ENCODE measurements at places on chromosomes 7 and 10. TPM values are rescaled to one million over a fixed set of nuclear protein-coding genes. Genes with fewer than 3 reads are reported as not detected.

- no peaks in the 10 kb centered on the region for H3K4me1 ChIP-seq
- H3K27ac ChIP-seq = no peak overlapping the region
- no peak for DNase-seq
Observed at GRCh38 chr7:25187932-25188331, 40.4 kb downstream of the NPVF start.

Gene DLX5
- polyA plus RNA-seq = not detected

GRCh38 chr10:15571575-15571974, 148.1 kb downstream of the ITGA8 start:
- H3K4me1 ChIP-seq = no peaks in the 10 kb centered on the region
- H3K36me3 ChIP-seq = no peaks in the 10 kb centered on the region
- no peak overlapping the region for H3K27ac ChIP-seq
- H3K4me3 ChIP-seq = no peak overlapping the region
- H3K27me3 ChIP-seq = peaks cover 6% of the 10 kb centered on the region
- DNase-seq = no peak

Gene RHOBTB1
- polyA plus RNA-seq = not detected

DNA sequence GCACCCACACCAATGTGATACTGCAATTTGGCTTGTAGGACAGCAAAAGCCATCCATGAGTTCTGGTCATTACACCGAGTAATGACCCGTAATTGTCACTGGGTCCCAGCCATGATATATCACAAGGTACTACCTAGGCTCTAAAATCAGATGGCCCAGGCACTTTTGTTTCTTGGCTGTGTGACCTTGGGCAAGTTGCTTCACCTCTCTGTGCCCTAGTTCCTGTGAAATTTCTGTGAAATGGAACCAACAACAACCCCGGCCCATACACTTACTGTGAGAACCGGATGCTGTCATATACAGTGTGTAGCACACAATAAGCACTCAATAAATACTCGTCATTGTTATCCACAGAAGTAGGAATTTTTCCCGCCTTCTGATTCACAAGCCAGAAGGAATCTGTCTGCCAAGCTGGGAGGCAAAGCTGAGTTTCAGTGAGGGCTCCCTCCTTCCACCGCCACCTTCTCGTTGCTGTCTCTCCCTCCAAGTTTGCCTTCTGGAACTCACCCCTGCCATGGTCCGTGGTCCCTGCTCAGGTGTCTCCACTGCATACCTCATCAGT, 6.4 kb upstream of the CYTH3 start:
- no peaks in the 10 kb centered on the region for H3K4me1 ChIP-seq
- no peaks in the 10 kb centered on the region for H3K27me3 ChIP-seq
- no peak for DNase-seq

Gene WIPF3
- not detected for polyA plus RNA-seq

Gene HOXA7
- polyA plus RNA-seq = not detected

Gene SPOCK2
- polyA plus RNA-seq = 202 TPM

DNA sequence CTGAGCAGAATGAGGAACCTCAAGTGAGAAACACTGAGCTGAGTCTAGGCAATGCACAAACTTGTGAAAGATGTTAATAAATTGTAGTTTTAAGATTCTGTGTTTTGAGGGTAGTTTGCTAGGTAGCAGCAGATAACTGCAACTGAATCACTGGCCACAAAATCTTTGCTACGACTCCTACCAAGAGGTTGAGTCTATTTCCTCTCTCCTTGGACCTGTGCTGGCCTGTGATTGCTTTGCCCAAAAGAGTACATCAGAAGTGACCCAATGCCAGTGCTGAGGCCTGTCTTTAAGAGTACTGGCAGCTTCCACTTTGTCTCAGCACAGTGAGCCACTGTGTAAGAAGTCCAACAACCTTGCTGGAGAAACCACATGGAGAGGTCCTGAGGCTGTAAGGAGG, 11.9 kb upstream of the TSPAN13 start:
- no peaks in the 10 kb centered on the region for H3K27me3 ChIP-seq
- no peaks in the 10 kb centered on the region for H3K4me1 ChIP-seq
- H3K27ac ChIP-seq = no peak overlapping the region

DNA sequence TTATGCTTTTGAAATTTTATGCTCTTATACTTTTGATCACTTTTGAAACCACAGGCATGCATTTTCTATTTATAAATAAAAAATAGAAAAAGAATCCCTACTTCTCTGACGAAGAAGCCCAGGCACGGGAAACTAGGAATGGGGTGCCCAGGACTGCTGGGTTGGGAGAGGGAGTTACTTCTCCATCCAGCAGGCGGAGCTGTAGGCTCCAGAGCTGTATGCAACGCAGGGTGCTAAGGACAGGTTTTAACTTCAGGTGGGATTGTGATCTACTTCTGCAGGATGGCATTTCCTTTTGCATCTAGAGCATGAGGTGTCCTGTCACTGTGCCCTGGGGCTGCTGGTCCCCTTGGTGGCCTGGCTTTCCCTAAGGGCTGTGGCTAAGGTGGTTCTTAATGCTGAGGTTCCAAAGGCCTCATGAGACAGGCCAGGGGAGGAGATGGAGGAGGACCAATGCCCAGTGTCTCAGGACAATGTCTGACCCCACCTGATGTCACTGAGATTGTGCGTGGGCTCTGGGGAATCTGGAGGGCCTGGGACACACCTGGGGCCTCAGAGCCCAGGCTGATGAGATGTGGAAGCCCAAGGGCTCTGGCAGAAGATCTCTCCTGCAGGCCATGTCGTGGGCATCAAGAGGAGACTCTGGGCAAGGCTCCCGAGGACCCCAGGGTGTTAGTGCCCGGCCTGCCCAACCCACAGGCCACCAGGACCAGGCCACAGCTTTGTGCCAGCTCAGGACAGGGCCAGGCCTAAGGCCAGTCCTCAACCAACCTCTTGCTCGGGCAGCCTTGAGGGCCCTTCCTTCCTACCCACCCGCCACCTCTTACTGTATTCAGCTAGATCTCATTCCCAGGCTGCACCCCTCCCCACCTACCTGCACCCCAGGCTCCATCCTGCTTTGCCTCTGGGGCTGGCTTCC, 507 bp downstream of the CCDC201 start:
- no peak overlapping the region for H3K27ac ChIP-seq
- no peak for DNase-seq
- no peaks in the 10 kb centered on the region for H3K36me3 ChIP-seq
- no peaks in the 10 kb centered on the region for H3K27me3 ChIP-seq

DNA sequence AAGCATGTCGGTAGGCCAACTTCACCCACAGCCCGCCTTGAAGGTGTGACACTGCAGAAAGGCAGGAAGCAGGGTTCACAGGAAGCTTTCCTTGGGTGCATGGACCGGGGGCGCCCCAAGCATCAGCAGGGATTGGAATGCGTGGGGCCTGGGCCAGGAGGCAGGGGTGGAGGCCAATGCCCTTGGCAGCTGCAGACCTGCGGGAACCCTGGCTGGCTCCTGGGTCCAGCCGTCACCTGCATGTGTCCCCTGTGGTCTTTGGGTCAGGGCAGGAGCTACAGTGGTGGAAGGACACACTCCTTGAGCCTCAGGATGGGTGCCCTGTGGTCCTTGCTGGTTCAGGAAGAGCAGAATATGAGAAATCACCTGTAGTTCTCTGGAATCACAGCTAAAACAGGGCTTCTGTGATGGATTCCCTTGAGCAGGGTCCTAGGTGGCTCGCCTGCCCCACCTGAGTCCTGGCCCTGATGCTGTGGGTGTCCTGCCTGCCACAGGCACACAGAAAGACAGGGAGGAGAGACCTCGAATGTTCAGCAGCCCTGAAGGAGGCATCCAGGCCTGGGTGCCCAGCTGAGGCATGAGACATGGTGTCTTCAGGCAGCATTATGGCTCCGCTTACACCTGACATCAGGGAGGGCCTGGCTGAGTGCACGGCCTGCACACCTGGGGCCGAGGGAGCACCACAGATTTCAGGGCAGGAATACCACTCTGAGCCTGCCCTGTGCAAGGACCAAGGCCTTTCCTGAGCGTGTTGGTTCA, 15.1 kb downstream of the ANTXRL start:
- DNase-seq = no peak
- no peak overlapping the region for H3K4me3 ChIP-seq
- no peaks in the 10 kb centered on the region for H3K36me3 ChIP-seq
- peaks cover 13% of the 10 kb centered on the region for H3K4me1 ChIP-seq

Gene PYROXD2
- 5.3 TPM for polyA plus RNA-seq

DNA sequence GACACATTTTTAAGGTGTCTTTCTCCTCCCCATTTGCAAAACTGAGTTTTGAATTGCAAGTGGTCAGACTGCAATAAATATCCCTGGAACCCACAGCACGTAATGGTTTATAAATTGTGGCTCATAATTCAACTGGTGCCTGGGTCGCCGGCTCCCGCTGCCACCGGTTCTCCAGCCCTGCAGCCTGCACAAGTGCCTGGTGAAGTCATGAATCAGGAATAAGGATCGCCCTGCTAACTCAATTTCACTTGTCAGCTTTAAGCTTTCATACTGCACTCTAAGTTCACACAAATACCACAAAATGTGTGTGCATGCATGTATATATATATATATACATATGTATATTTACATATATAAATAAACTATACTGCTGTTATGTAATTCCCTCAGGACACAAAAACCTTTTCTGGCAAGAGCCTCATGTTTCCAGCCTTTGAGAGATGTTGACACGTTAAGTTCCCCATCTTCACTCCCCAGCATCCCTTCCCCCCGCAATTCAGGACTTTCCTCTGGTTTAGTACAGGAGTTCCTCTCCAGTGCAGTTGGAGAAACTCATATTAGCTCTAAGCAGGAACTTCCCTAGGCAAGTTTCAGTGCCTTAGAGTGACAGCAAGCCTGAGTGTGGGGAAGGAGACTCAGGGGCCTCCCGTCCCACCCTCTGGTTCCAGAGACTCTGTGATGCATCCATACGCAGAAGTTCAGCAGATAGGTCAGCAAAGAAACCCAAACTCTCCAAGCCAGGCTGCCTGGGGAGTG, 129.2 kb upstream of the UNC5B start:
- H3K36me3 ChIP-seq = no peaks in the 10 kb centered on the region
- no peak overlapping the region for H3K4me3 ChIP-seq
- peaks cover 4% of the 10 kb centered on the region for H3K27me3 ChIP-seq
- DNase-seq = no peak

DNA sequence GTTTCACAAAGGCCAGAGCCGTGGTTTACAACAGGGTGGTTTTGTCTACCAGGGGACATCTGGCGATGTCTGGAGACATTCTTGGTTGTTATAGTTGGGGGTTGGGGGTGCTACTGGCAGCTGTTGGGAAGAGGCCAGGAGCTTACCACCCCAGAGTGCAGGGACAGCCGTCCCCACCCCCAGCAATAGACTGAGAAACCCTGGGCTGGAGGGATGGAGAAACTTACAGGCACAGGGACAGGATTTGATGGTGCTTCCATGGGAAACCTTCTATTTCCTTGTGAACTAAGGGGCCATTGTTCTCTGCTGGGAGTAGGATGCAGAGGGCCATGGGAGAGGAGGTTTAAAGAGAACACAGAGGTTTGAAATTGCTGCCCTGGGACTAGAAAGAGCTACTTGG, 10.9 kb downstream of the ADCK2 start:
- no peak overlapping the region for H3K27ac ChIP-seq
- no peaks in the 10 kb centered on the region for H3K4me1 ChIP-seq
- H3K36me3 ChIP-seq = peaks cover 3% of the 10 kb centered on the region
- no peak for DNase-seq

- no peak for DNase-seq
- H3K27me3 ChIP-seq = no peaks in the 10 kb centered on the region
- no peaks in the 10 kb centered on the region for H3K36me3 ChIP-seq
- peaks cover 4% of the 10 kb centered on the region for H3K4me1 ChIP-seq
- no peak overlapping the region for H3K4me3 ChIP-seq
- no peak overlapping the region for H3K27ac ChIP-seq
Observed at GRCh38 chr10:30813872-30814481, 184.4 kb upstream of the LYZL2 start.

DNA sequence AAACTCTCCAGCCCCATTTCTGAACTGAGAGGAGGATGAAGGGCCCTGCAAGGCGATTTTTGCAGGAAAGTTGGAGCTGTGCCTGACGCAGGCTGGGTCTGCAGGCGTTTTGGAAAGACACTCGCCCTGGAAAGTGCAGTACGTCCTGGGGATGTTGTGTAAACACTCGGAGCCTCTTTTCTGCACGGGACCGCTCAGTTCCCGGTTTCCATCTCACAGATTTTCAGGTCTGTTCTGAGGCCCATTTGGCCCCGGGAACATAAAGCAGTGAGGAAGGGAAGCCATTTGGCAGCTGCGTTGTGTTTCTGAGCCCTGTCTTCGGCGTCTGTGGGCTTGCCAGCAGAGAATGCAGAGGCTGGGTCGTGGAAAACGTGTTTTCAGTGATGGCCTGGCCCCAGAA, 655.0 kb upstream of the MGMT start:
- H3K27me3 ChIP-seq = no peaks in the 10 kb centered on the region
- no peak overlapping the region for H3K4me3 ChIP-seq
- H3K4me1 ChIP-seq = no peaks in the 10 kb centered on the region
- DNase-seq = no peak
- no peaks in the 10 kb centered on the region for H3K36me3 ChIP-seq
- H3K27ac ChIP-seq = no peak overlapping the region

Gene RAB19
- polyA plus RNA-seq = 2.0 TPM

GRCh38 chr10:76902949-76903348, 734.7 kb downstream of the KCNMA1 start:
- H3K27me3 ChIP-seq = no peaks in the 10 kb centered on the region
- H3K4me1 ChIP-seq = no peaks in the 10 kb centered on the region
- H3K27ac ChIP-seq = no peak overlapping the region
- no peaks in the 10 kb centered on the region for H3K36me3 ChIP-seq
- no peak overlapping the region for H3K4me3 ChIP-seq

DNA sequence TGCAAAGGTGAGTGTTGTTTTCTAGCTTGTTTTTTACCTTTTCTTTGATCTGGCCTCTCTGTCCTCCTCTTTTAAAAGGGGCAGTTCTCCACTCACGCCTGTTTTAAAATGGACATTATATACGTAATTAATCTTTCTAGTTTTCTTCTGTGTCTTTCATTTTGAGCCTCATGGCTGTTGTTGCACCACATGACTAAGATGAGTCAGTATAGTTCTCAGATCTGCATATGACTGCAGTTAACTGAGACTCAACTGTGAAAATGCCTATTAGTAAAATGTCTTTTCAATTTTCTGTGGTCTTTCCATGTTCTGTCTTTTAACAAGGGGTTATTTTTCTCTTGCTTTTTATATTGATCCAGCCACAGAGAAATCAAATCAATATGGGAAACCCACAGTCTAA, 296.1 kb downstream of the CDK14 start:
- no peak for DNase-seq
- H3K4me1 ChIP-seq = no peaks in the 10 kb centered on the region
- H3K27ac ChIP-seq = no peak overlapping the region
- no peaks in the 10 kb centered on the region for H3K27me3 ChIP-seq
- no peaks in the 10 kb centered on the region for H3K36me3 ChIP-seq
- H3K4me3 ChIP-seq = no peak overlapping the region

- no peaks in the 10 kb centered on the region for H3K27me3 ChIP-seq
- no peak for DNase-seq
- H3K36me3 ChIP-seq = no peaks in the 10 kb centered on the region
- H3K4me1 ChIP-seq = no peaks in the 10 kb centered on the region
- no peak overlapping the region for H3K27ac ChIP-seq
Observed at GRCh38 chr10:98224509-98224908, 43.5 kb downstream of the LOXL4 start.

Gene SERPINE1
- polyA plus RNA-seq = not detected

DNA sequence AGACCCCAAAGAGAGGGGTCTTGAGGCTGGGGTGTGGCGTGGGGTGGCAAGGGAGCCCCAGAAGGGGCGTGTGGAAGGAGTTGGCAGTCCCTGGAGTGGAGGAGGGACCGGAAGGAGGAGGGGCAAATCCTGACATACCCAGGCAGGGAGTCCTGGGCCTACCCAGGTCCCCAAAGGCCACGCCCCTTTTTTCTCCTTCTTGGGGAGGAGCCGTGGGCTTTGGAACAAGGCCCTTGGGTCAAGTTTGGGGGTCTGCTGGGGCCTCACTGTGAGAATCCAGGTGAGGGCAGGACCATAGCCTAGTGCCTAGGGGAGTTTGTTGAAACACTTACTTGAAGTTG, 1.2 kb upstream of the SMARCD3 start:
- no peak overlapping the region for H3K4me3 ChIP-seq
- no peak overlapping the region for H3K27ac ChIP-seq
- DNase-seq = no peak
- peaks cover 34% of the 10 kb centered on the region for H3K27me3 ChIP-seq
- H3K4me1 ChIP-seq = peaks cover 29% of the 10 kb centered on the region
